Progenitor cell of endocrine pancreas (in vitro differentiated cells): ENCODE measurements at places on chromosomes 6 and 20.

- peaks cover under 1% of the 10 kb centered on the region for H3K27me3 ChIP-seq
- DNase-seq: no peak
- H3K4me3 ChIP-seq: no peak overlapping the region
- no peak overlapping the region for H3K27ac ChIP-seq
- peaks cover 4% of the 10 kb centered on the region for H3K4me1 ChIP-seq
- H3K36me3 ChIP-seq: no peaks in the 10 kb centered on the region
Measured at GRCh38 chr6:13760307-13761304, 49.0 kb upstream of the RANBP9 start.

DNA sequence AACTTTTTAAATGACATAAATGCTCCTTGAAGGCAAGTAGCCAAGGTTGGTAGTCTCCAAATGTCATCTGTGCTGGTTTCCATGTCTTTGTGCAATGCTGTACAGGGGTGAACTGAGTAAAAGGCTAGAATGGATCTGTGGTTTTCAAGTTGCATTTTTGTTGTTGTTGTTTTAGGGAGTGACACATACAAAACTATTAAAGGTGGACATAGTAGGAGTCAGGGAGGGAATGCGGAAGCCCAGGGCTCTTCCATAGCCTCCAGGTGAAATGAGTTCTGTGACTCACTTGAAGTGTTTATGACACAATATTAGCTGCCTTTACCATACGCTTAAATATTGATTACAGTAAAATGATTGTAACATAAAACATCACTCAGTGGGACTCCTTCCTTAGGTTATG lies 22.5 kb upstream of the QKI start:
- no peak overlapping the region for H3K4me3 ChIP-seq
- peaks cover 15% of the 10 kb centered on the region for H3K4me1 ChIP-seq
- no peaks in the 10 kb centered on the region for H3K36me3 ChIP-seq
- no peak overlapping the region for H3K27ac ChIP-seq
- DNase-seq: no peak

GRCh38 chr20:62030834-62031434 lies 34.7 kb downstream of the TAF4 start:
- no peak overlapping the region for H3K27ac ChIP-seq
- no peaks in the 10 kb centered on the region for H3K27me3 ChIP-seq
- peaks cover 15% of the 10 kb centered on the region for H3K4me1 ChIP-seq
- no peak overlapping the region for H3K4me3 ChIP-seq
- DNase-seq: no peak

DNA sequence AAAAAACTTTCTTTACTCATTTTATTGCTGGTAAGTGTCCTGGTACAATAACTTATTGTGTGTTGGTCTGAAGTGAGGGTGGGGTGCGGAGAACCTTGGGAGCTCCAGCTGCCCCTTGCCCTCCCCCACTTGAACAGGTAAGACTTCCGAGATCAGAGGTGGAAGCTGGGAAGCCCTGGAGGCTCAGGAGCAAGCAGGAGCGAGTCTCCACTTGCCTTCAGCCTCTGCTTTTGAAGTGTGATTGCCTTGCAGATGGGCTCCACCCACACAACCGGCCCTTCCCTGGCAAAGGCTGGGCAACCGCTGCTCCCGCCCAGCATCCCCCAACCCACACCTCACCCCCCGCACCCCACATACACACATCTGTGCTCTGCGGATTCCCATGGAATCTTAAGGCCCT lies 179.6 kb downstream of the TFAP2C start:
- no peak for DNase-seq
- peaks cover 24% of the 10 kb centered on the region for H3K27me3 ChIP-seq
- H3K4me1 ChIP-seq: peaks cover 11% of the 10 kb centered on the region
- H3K4me3 ChIP-seq: no peak overlapping the region
- no peak overlapping the region for H3K27ac ChIP-seq

- DNase-seq: no peak
- no peak overlapping the region for H3K27ac ChIP-seq
- no peaks in the 10 kb centered on the region for H3K4me1 ChIP-seq
- no peaks in the 10 kb centered on the region for H3K27me3 ChIP-seq
- H3K36me3 ChIP-seq: peaks cover 10% of the 10 kb centered on the region
Measured at GRCh38 chr20:58287638-58288037, 21.9 kb upstream of the RAB22A start.

DNA sequence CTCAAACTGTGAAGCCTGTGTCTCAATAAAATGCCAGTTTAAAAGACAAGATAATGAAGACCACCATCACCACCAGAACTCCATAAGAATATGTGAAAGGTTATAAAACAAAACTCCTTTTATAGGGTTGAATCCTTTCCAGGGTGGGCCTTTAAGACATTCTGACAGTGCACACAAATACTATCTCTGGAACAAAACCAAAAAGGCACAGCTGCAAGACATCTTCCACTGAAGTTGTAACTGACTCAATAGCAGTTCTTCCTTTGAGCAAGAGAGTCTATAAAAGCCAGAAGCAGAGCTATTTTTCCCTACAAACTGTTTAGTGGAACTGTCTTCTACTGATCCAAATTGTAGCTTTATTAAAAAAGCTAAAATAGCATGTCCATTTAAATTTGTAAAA lies 81.6 kb downstream of the EPB41L2 start:
- peaks cover 7% of the 10 kb centered on the region for H3K36me3 ChIP-seq
- H3K4me1 ChIP-seq: peaks cover 14% of the 10 kb centered on the region
- H3K4me3 ChIP-seq: no peak overlapping the region
- H3K27me3 ChIP-seq: peaks cover 47% of the 10 kb centered on the region

DNA sequence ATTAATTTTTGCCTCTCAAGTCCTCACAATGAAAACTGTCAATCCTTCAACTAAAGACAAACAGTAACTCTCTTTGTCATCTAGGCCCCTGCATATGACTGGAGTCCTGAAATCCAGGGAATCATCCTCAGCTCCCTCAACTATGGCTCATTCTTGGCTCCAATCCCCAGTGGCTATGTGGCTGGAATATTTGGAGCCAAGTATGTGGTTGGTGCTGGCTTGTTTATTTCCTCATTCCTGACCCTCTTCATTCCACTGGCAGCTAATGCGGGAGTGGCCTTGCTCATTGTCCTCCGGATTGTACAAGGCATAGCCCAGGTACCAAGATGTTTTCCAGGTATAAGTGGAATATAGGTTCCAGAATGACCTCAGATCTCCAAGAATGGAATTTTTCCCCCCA lies 15.4 kb downstream of the SLC17A4 start:
- no peak for DNase-seq
- H3K27me3 ChIP-seq: no peaks in the 10 kb centered on the region
- H3K4me3 ChIP-seq: no peak overlapping the region
- peaks cover 4% of the 10 kb centered on the region for H3K4me1 ChIP-seq
- H3K27ac ChIP-seq: no peak overlapping the region

DNA sequence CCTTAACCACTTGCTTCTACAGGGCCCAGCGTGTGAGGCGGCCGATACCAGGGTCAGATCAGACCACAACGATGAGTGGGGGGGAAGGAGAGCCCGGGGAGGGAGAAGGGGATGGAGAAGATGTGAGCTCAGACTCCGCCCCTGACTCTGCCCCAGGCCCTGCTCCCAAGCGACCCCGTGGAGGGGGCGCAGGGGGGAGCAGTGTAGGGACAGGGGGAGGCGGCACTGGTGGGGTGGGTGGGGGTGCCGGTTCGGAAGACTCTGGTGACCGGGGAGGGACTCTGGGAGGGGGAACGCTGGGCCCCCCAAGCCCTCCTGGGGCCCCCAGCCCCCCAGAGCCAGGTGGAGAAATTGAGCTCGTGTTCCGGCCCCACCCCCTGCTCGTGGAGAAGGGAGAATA lies 2.8 kb downstream of the RING1 start:
- H3K27ac ChIP-seq: no peak overlapping the region
- peaks cover 44% of the 10 kb centered on the region for H3K27me3 ChIP-seq
- peaks cover 22% of the 10 kb centered on the region for H3K4me1 ChIP-seq
- peaks cover 11% of the 10 kb centered on the region for H3K36me3 ChIP-seq
- no peak overlapping the region for H3K4me3 ChIP-seq

DNA sequence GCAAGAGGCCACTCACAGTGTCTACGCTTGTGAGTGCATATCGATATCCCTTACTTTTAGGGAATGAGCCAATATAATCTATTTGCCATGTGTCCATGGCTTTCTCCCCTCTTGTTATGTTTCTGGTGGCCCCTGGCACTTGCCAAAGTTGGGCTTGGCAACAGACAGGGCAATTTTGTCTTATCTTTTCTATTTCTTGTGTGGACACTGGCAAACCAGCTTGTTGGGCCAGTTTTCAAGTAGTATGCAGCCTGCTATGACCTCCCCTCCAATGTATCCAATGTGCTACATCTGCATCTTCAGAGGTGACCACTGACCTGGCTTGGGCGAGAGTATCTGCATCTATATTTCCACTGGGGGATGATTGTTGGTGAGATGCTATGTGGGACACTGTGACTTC lies 29.2 kb downstream of the GSTA2 start:
- no peaks in the 10 kb centered on the region for H3K27me3 ChIP-seq
- no peak overlapping the region for H3K27ac ChIP-seq
- H3K4me1 ChIP-seq: peaks cover 5% of the 10 kb centered on the region
- no peak for DNase-seq

GRCh38 chr6:145028144-145028818 lies 707.0 kb downstream of the EPM2A start:
- peaks cover 21% of the 10 kb centered on the region for H3K4me1 ChIP-seq
- no peaks in the 10 kb centered on the region for H3K36me3 ChIP-seq
- DNase-seq: no peak
- no peak overlapping the region for H3K27ac ChIP-seq
- no peak overlapping the region for H3K4me3 ChIP-seq

DNA sequence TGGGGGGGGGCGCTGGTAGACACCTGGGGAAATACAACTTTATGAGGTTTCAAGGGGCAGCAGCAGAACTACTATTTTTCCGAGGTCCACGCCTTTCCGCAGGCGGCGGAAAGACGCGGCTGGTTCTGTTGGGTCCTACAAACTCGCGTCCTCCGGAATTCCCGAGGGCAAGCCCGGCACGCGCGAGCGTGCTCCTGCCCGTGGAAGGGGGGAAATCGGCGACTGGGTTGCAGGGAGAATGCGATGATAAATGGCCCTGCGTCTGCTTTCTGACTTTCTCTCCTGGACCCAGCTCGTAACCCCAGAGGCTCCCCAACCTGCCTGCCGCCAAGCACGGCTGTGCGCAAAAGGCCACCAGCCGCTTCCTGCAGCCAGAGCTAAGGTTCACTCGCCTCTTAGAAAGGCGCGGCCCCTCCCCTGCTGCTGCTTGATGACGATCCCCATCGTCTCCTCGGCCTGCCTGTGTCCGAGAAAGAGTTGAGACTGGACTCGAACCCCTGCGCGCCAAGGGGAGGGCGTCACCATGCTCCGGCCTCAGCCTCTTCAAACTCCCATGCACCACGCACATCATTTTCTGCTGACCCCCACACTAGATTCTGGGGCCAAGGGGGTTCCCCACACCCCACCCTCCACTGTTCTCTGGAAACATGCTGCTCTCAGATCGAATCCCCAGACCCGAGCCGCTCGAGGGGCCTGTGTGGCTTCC lies 6.7 kb downstream of the FOXA2 start:
- H3K4me1 ChIP-seq: peaks cover 60% of the 10 kb centered on the region
- H3K27me3 ChIP-seq: no peaks in the 10 kb centered on the region
- peaks cover 53% of the 10 kb centered on the region for H3K36me3 ChIP-seq
- DNase-seq: no peak
- peak overlapping the region; percentile 100 for H3K4me3 ChIP-seq
- peak overlapping the region; percentile 98 for H3K27ac ChIP-seq

- DNase-seq: no peak
- H3K4me1 ChIP-seq: peaks cover 9% of the 10 kb centered on the region
- no peaks in the 10 kb centered on the region for H3K36me3 ChIP-seq
- H3K4me3 ChIP-seq: no peak overlapping the region
- H3K27ac ChIP-seq: no peak overlapping the region
- no peaks in the 10 kb centered on the region for H3K27me3 ChIP-seq
Measured at GRCh38 chr6:112149236-112149635, 61.8 kb downstream of the FAM229B start.

DNA sequence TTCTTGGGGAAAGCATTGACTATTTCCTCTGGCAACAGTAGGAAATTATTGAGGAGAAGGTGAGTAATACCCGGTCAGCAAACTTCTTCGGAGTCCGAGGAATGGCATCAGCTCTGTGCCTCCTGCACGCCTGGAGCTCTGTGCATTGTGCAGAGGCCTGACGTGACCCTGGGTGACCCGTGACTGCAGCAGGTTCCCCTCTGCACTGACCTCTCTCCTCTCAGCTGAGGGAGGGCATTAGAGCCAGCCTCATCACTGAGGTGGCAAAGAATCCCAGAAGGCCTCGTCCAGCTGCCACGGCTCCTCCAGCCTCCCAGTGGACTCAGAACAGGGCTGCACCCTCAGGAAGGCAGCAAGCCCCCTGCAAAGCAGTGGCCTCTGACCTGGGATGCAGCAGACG lies 502.9 kb downstream of the CD83 start:
- H3K36me3 ChIP-seq: no peaks in the 10 kb centered on the region
- H3K27ac ChIP-seq: no peak overlapping the region
- peaks cover 20% of the 10 kb centered on the region for H3K4me1 ChIP-seq
- H3K27me3 ChIP-seq: peaks cover 11% of the 10 kb centered on the region
- H3K4me3 ChIP-seq: no peak overlapping the region

GRCh38 chr20:41382791-41383305 lies 16.2 kb upstream of the EMILIN3 start:
- H3K4me3 ChIP-seq: no peak overlapping the region
- no peaks in the 10 kb centered on the region for H3K36me3 ChIP-seq
- peaks cover 3% of the 10 kb centered on the region for H3K4me1 ChIP-seq
- no peak for DNase-seq
- H3K27ac ChIP-seq: no peak overlapping the region
- peaks cover 15% of the 10 kb centered on the region for H3K27me3 ChIP-seq
